ENCODE measurements at places on chromosomes 7 and 10.

- DNase-seq = no peak
These were observed 144.1 kb downstream of the TCF7L2 start for GRCh38 chr10:113094114-113094486.

GRCh38 chr10:86064219-86064618, 302.4 kb downstream of the GRID1 start:
- no peak for DNase-seq

DNA sequence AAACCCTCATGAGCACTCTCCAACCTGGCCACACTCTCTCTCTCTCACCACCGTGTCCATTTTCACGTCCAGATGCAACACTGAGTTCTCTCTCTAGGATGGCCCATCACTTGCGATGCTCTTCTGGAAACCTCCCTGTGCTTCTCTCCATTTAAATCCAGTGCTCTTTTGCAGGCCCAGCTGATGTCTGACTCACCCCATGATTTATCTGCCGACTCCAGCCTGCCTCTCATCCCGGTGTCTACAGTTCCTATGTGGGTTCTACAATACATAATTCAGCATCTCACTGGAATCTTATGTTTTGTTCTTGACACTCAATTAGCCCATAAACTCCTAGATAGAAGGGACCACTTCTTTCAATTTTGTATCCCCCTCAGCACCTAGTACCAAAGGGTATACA, 5.0 kb downstream of the TPK1 start:
- DNase-seq = no peak

DNA sequence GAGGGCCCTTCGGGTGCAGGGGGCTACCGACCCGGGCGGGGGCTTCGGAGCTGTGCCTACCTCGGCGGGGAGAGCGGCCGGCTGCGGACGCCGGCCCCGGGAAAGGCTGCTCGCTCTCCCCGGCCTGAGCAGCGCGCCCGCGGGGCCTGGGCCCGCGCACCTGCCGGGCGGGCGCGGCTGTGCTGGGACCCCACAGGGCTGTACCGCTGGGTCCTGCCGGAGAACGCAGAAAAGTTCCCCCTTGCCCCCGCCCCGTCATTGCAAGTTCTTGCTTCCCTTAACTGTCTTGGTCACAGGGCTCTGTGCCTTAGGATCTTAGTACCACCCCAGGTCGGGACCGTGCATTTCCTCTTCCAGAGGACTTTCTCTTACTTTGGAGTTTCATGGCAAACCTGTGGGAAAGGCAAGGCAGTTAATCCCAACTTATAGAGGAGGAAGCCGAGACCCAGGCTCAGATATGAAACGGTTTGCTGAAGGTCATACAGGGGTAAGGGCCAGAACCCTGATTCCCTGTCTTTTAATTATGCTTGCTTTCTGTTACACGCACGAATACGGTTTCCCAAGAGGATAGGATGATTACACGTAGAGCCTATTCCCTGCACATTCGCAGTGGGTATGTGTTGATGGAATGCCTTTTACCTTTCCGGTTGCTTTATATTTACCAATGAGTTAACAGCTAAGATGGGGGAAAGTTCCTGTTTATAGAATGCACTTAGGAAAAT, 652 bp downstream of the PCGF5 start:
- DNase-seq = peak; percentile 31

GRCh38 chr10:36761121-36761520, 364.3 kb upstream of the ANKRD30A start:
- DNase-seq = no peak

DNA sequence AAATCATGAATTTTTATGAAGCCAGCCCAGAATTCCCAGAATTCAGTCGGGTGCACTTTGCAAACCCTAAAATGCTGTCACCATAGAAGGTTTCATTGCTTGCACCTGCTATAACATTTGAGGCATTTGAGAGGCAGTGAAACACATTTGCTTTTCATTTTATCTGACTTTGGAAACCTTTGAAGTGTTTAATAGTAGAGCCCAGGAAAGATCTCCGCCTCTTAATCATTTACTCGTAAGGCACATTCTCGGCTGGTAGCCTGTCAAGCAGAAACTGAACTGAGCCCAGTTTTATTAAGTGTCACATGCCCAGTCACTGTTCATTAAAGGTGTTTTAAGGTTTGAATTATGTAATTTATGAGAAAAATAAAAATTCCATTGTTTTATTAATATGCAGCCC, 247.6 kb downstream of the EMX2 start:
- DNase-seq = no peak

DNA sequence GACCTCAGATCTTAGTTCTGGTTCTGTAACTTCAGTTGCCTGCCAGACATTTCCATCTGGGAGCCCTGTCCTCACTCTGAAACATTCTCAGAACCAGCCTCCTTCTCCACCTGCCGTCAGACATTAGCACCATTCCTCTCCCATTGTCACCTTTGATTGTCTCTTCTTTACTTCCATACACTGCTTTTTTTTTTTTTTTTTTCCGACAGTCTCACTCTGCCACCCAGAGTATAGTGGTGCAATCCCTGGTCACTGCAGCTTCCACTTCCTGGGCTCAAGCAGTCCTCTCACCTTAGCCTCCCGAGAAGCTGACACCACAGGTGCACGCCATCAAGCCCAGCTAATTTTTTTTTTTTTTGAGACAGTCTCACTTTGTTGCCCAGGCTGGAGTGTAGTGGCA, 21.1 kb upstream of the HIPK2 start:
- no peak for DNase-seq

DNA sequence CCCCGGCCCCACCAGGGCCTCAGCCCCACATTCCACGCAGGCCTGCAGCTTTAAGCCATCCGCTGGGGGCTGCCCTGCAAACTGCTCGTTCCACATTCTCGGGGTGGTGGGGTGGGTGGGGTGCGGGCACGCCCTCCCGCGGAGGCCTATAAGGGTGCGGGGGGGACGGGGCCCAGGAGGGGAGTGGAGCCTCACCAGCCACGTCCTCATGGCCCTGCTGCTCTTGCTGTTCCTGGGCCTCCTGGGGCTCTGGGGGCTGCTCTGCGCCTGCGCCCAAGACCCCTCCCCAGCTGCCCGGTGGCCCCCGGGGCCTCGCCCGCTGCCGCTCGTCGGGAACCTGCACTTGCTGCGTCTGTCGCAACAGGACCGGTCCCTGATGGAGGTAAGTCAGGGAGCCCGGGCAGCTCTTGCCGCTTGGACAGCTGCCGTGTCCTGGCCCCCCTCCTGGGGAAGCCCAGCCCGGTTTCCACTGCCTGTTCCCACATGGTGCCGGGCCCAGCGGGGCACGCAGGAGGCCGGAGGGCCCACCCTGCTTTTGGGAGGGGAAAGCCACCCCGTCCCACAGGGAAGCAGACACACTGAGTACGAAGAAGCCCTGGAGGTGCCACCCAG, at the start of gene CYP2W1:
CYP2W1 (plus strand) TSS at position 178 of the 612 bp plus-strand sequence; CDS start at position 209, 31 bp downstream.
- no peak for DNase-seq

GRCh38 chr7:70214071-70214470, 615.8 kb downstream of the AUTS2 start:
- DNase-seq = no peak

DNA sequence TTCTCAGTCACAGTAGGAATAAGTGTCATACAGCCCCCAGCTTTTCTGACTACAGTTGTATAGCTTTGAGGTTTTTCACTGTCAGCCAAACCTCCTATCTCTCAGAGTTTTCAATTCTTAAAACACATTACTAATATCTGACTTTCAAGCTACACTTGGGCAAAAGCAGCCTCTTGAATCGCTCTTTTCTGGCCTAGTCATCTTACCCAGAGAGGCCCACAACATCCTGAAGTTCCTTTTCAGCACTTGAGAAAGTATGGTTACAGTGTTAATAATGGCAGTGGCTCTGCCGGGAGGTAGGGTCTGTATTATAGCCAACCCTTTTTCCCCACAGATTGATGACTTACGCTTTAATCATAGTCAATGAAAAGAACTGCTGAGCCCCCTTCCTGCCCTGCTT, 181.0 kb downstream of the LRRC4 start:
- no peak for DNase-seq

GRCh38 chr7:7214398-7215347, 32.3 kb downstream of the C1GALT1 start:
- DNase-seq = no peak

DNA sequence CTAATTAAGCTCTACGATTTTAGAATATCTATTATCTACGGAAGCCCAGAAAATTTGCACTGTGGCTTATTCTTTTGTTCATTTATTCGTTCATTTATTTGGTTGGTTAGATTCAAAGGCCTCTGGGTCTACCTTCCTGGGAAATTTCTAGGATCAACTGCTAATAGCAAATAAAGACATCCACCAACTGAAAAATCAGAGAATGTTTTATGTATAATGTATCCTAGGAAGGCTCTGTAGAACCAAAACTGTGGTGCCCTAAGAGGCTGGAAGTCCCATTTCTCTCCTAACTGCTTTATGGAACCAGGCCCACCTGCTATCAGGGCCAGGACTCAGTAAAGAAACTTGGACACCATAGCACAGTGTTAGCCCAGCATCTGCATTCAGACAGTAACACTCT, 923.4 kb upstream of the AUTS2 start:
- no peak for DNase-seq
